ENCODE measurements at places on chromosomes 16 and 17. TPM values are rescaled to one million over a fixed set of nuclear protein-coding genes. Genes with fewer than 3 reads are reported as not detected.

GRCh38 chr17:34996422-34997285 lies 16.3 kb downstream of the LIG3 start:
- no peaks in the 10 kb centered on the region for H3K27me3 ChIP-seq
- no peak overlapping the region for H3K27ac ChIP-seq

DNA sequence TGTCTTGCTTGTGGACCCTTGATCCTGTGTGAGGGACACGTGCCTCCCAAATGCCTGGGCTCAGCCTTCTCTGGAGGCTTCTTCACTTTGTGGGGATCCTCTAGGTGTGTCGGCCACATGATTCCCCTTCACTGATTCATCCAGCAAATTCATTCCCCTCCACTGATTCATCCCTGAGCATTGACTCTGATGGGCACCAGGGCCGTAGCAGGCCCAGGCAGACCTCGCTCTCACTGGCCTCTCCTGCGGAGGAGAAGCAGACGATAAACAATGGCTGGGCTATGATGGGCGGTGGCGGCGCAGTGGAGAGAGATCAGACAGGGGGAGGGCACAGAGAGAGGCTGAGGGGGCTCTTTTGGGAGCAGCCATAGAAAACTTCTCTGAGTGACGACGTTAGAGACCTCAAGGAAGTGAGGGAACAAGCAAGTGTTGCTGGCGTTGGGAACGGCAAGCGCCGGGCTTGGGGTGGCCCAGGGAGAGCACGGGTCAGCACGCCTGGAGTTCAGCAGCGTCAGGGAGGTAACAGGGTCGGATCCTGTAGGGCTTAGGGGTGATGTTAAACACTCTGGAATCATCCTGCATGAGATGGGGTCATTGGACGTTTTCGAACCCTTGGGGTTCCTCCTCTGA lies 17.5 kb upstream of the RPTOR start:
- no peak overlapping the region for H3K27ac ChIP-seq
- H3K36me3 ChIP-seq, result no peaks in the 10 kb centered on the region
- peaks cover 17% of the 10 kb centered on the region for H3K4me1 ChIP-seq
- H3K4me3 ChIP-seq, result no peak overlapping the region
- no peak for DNase-seq
- H3K27me3 ChIP-seq, result peaks cover 5% of the 10 kb centered on the region

DNA sequence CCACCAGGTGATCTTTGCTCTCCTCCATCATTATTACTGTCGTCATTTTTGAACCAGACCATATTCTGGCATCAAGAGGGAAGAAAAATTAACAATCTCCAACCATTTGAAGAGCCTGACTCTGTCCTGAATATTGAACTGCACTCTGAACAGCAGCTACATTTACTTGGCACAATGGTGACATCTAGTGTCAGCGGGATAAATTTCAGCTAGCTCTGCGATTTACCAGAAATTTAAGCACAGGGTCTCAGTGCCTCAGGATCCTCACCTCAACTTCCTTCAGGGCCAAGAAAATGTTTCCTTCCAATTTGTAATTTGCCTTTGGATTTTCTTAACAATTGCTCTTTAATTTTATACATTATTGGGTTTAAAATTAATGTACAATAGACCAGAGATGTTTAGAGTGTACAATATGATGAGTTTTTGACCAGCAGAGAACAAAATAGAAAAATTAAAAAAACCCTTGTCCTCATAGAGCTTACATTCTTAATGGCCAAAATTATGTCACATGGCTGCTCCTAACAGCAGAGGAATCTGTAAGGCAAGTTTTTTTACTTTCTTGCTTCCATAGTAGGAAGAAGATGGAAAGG lies 10.7 kb upstream of the ZNF19 start:
- DNase-seq, result peak; percentile 36
- peaks cover 2% of the 10 kb centered on the region for H3K27me3 ChIP-seq
- H3K27ac ChIP-seq, result no peak overlapping the region
- no peaks in the 10 kb centered on the region for H3K4me1 ChIP-seq

GRCh38 chr17:73492821-73493814 lies 151.1 kb downstream of the SDK2 start:
- peaks cover 41% of the 10 kb centered on the region for H3K4me1 ChIP-seq
- H3K4me3 ChIP-seq, result peak overlapping the region; percentile 53
- peaks cover 16% of the 10 kb centered on the region for H3K27me3 ChIP-seq
- H3K27ac ChIP-seq, result peak overlapping the region; percentile 52

The SLC38A8 gene
- total RNA-seq, result not detected
